ENCODE measurements at places on chromosomes 3 and 15. TPM values are rescaled to one million over a fixed set of nuclear protein-coding genes. Genes with fewer than 3 reads are reported as not detected.

- DNase-seq: no peak
Observed at GRCh38 chr15:38377636-38378035, 76.3 kb upstream of the FAM98B start.

DNA sequence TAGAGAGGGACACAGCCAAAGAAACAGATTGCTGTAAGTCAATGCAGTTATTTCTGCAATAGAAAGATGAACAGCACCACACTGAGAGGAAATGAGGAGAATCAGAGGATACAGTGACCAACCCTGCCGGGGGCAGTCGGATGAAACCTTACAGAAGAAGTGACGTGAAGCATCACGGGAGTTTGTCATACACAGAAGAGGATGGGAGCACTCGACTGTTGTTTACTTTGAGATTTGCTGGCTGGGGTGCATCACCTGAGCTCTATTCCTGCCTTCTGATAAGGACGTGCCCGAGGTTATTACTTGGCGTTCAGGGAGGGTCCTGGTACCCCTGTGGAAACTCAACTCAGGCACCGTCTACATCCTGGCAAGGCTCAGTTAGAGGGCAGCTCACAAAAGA is 45.4 kb downstream of the MAGEF1 start:
- DNase-seq: no peak

PIF1 gene
- total RNA-seq: 46.1 TPM

BCL2A1 gene
- 12.3 TPM for total RNA-seq

GRCh38 chr3:117246771-117247555 is 537.4 kb downstream of the TUSC7 start:
- no peak for DNase-seq

DNA sequence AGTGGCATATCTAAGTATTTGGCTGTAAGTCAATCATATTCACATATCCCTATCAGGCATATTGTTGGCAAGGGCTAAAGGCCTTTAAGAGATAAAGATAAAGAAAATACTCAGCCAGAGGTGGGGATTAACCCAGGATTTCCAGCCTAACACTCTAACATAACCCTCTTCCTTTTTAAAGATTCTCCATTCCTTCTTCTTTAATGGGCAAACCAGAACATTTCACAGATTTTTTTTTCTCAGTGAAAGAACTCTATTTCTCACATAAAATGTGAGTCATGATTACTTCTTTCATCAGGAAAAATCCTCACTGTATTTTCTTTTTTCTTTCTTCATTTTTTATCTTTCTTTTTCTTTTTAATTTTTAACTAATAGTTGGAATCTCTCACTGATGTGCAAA is 200.4 kb downstream of the NR1D2 start:
- no peak for DNase-seq

DNA sequence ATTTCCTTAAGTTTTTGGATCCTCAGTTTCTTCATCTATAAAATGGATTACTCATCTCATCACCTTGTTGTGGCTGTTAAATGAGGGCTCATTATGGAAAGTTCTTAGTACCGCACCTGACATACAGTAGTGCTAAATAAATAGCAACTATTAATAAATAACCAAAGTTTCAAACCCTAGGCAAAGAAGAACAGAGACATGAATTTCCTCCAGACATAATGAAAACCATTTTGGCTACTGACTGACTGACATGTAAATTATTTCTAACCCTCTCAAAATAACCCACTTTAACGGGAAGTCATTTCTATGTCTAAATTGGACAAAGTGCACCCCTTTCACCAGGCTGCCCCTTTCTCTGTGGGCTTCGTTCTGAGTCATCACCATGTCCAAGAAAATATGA is 17.4 kb upstream of the KLHL6 start:
- DNase-seq: no peak

TNFAIP8L3 gene
- total RNA-seq: 0.13 TPM

GRCh38 chr3:15360788-15361493 is 28.6 kb upstream of the SH3BP5 start:
- no peak for DNase-seq

- no peak for DNase-seq
Observed at GRCh38 chr3:12655701-12656100, 8.2 kb downstream of the RAF1 start.

HDC gene
- total RNA-seq: 0.08 TPM

THSD4 gene
- total RNA-seq: 0.08 TPM

- no peak for DNase-seq
Observed at GRCh38 chr15:71775856-71776255, 34.5 kb upstream of the NR2E3 start.

GRCh38 chr3:115688418-115688817 is 65.1 kb downstream of the GAP43 start:
- DNase-seq: no peak

STAC gene
- not detected for total RNA-seq

DNA sequence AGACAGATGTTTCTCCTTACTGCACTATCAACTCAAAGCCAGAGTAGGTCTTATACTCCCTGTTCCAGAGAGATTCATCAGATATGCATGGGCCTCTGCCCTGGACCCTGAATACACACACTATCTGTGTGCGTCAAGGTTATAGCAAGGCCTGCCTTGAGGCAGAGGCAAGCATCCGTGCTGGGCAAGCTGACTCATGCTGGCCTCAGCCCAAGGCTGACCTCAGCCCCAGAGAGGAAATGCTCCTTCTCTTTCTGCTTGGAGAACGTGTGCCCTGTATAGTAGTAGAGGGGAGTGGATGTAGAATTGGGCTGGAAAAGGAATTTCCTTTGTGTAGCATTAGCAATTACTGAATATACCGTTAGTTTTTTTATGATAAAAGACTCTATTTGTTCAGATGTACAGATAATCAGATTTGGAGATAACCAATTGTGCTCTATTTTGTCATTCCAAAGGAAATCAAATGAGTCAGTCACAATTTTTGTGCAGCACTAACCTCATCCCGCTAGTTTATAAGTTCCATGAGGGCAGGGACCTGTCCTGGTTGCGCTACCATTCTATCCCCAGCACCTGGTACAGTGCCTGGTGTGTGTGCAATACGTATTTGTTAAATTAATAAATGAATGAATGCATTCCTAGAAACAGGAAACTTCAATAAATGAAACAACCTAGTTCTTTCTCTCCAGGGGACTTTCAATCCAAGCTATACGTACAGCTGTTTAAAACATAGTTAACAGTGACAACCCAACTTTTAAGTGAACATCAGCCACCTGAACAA is 13.3 kb upstream of the PAQR9 start:
- no peak for DNase-seq

DNA sequence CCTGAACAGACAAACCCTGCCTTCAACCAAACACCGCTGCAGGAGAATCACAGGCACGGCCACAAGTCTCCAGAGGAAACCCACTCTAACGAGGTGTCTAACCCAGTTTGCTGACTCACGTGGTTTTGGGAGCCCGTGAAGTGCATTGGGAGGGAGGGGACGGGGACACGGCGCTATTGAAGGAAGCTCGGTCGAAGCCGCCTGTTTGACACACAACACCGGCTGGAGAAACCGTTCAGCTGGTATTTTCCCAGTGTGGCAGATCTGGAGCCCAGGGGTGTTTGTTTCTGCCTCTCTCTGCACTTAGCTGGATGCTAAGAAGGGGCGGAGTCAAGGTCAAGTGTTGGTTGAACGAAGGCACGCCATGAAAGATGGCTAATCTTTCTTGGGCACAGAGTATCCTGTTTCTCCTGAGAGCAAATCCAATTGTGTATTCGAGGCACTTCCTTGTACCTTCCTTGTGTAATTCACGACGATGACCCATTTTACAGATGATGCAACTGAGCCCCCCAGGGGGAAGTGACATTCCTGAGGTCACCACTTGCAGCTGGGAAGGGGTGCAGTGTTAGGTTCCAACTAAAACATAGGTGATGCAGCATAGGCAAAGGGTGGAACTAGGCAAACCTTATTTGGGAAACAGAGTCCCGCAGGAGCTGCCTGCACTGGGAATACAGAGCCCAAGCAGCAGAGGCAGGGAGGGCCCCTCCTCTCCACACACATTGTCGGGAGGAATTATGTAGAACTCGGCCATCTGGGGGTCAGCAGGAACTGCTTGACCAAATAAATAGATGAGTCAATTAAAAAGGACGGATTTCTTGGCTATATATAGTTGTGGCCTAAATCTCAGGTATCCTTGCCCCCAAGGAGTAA is 22.5 kb downstream of the SLC6A6 start:
- DNase-seq: peak; percentile 64

GRCh38 chr3:185995352-185995751 is 57.5 kb upstream of the TRA2B start:
- DNase-seq: no peak

GRCh38 chr3:192060160-192060781 is 599.3 kb downstream of the PYDC2 start:
- no peak for DNase-seq

GRCh38 chr3:186605561-186606545 is 7.0 kb upstream of the AHSG start:
- DNase-seq: no peak

VGLL3 gene
- total RNA-seq: not detected

DNA sequence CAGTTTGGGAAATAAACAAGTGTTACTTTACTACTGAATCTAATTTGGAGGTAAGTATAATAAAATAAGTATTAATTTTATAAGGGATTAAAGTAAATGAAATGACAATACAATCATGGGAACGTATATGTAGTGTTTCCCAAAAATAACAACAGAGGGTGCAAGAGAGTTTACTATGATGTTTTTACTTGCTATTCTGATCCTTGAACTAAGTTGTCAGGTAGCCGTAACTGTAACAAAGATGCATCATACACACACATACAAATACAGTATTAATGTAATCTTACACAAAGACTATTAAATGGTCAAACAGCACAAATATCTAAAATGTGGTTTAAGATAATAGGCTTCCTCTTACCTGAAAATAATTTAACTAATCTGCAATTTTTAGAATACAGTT is 311.4 kb downstream of the TBC1D5 start:
- DNase-seq: no peak

DNA sequence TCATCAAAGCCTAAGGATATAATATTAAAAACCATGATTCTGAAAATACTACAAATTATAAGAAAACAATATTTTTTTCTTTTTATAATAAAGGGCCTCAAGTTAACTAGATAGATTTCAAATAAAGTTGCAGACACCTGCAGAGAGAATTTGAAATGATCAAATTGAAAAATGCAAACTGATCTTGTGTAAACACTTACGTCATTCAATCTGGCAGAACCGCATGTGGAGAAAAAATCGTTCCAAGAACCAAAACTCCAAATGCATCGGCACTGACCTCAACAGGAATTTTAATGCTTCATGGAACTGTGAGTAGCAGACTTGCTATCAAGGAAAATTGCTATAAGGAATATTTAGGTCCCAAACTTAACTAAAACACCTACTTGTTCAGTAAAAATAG is 17.2 kb downstream of the CPA3 start:
- DNase-seq: no peak

DNA sequence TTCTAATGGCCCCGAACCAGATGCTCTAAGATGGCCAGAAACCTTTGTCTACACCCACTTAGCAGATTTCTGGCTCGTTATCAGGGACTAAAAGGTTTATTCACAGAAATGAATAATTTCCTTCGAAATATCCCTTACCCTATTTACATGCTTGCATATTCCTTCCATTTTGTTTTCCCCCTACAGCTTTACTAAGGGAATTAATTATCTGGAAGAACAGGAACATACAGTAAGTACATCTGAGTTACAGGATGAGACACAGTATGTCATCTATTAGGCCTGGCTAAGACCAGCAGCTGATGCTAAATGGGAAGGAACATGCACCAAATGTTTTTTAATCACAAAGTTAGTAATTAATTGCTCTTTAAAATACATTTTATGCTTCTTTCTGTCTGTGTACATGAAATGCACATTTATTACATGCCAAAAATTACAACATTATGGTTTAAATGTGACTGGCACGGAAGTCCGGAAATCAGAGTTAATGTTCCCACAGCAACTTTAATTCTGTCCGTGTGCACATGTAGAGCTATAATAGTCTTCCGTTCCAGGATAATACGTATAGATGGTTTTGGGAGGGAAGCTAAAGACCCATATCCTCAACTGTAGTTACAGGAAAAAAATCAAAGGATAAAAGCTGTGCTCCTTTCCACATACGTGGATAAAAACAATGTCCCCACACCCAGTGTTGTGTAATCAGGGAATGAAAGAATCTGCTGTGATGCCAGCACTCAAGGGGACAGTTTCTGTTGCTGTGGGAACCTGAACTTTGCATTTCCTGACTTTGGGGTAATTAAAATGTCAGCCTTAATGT is 82.0 kb downstream of the TIGIT start:
- DNase-seq: no peak

TRMT10C gene
- total RNA-seq: 21.4 TPM

DNA sequence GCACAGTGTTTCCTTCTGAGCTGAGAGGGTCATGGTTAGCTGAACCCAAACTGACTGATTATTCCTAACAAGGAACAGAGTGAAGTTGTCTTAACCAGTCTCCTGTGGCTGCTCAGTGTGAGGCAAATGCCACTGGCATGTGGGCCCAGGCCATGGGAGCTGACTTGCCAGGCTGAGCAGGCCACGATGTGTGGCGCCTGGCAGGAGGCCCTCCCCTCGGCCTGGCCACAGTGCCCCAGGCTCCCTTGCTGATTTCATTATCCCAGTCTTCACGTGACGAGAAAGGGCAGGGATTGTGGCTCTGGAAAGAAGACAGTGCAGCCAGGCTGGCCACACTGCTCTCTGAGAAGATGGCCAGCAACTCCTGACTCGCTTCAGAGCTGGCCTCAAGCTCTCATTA is 58.8 kb downstream of the SLCO2A1 start:
- DNase-seq: no peak

SLCO2A1 gene
- not detected for total RNA-seq

IGF2BP2 gene
- total RNA-seq: 0.13 TPM

GRCh38 chr3:157130467-157131251 is 29.3 kb downstream of the CCNL1 start:
- peak; percentile 82 for DNase-seq

DNA sequence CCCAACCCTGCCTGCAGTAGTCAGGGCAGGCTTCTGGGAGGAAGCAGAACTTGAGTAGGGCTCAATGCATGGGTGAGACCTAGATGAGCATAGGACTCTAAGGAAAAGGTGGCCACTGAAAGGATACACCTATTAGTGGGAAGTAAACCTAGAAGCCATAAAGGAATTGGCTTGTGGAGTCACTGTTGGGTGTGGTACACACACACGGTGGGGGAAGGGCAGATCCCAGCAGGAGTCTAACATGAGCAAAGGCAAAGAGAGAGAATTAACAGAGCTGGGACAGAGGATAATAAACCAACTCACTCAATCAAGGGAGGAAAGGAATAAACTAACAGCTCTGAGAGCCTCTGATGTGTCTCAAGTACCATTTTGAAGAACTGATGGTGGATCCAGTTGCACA is 23.1 kb downstream of the DAPK2 start:
- DNase-seq: no peak

DNA sequence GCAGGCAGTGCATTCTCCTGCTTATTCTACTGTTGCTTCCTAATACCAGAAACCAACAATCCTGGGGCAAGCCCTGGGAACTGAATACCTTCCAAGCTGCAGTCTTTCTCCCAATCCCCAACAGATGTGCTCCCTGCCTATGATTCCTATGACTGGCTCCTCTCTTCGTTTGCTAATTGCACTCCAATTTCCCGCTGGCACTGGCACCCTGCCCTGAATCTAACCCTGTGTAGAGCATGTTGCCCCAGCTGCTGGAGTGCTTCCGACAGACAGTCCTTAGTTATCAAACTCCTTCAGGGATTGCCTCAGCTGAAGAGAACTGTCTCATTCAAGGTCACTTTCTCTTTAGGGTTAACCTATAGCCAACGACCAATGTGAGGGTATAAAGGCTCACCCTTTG is 214.1 kb downstream of the NECTIN3 start:
- DNase-seq: no peak
